Mesenteric fat pad (tissue), 1 donor: ENCODE measurements at places on chromosomes 4 and X.
A peak's percentile ranks its signal among the peaks of the same experiment; 100 is the strongest.

GRCh38 chr4:163591614-163592020 is 97.1 kb downstream of the TMA16 start:
- DNase-seq: no peak

DNA sequence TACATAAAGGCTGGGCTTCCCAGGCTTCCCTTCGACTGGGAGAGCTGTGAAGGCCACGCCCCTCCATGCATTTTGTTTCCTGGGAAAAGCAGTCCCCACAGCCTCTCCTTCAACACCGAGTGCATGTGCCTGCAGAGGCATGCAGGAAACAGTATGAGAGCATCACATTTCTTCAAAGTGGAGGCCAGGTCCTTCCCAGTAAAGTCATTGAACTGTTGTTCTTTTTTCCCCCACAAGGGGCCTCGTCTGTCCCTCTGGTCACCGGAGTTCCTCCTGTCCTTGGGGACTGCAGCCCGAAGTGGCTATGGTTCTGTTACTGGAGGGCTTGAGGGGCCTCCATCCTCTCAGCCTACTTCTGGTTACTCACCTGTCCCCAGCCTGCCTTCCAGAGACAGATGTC is 56.0 kb downstream of the RAI2 start:
- no peak for DNase-seq

- peak; percentile 87 for DNase-seq
Observed at GRCh38 chr4:143337600-143338287, 1.1 kb downstream of the GAB1 start.

GRCh38 chr4:13504374-13504773 is 20.2 kb upstream of the RAB28 start:
- DNase-seq: no peak

DNA sequence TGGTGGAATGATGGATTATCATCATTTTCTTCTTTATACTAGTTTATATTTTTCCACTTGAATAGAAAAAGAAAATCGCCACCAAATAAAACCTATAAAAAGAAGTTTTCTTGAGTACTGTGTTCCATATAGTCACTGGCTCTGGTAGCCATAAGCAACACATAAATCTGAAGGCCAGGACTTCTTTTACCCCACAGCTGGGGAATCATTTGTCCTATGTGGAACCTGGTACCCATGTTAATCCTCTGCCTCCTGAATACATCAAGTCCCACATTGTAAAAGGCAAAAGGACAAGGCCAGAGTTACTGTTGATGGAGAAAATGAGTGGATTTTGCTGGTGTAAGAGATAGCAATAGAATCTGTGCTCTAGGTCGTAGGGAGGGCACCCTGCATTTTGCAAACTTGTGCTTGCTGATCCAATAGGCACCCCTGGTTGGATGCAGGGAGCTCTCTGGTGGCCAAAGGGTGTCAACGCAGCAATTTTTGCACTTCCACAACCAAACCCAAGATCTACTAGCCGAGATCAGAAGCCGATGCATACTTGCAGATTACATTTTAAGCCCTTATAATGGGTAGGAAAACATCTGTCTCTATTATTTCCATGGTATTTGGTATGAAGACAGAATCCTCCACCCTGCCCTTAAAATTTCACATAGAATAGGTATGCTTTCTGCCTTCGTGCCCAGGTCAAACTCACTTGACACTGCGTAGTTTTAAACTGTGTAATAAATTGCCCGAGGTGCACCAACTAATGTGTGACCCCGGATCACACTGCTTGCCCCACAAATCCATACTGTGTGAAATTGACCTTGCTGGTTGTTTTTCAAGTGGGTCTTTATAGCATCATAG is 146.2 kb upstream of the SCML1 start:
- no peak for DNase-seq

DNA sequence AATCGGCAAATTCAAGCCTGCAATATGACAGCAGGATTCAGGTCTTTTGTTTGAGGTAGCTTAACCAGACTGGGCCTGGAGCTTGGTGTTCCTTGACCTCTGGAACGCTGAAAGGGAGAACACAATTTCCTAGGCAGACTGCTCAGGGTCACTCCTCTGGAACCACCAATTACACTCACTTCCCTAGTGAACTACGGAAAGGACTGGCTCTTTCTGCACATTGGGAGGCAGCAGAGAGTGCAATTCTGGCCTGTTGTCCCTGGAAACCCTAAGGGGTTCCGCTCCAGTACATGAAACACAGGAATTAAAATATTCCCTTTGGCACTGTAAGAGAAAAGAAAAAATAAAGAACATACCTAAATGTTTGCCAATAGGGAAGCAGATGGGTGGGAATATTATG is 58.6 kb downstream of the GPC3 start:
- no peak for DNase-seq

GRCh38 chr4:13524504-13525243 is 19.6 kb downstream of the NKX3-2 start:
- no peak for DNase-seq

DNA sequence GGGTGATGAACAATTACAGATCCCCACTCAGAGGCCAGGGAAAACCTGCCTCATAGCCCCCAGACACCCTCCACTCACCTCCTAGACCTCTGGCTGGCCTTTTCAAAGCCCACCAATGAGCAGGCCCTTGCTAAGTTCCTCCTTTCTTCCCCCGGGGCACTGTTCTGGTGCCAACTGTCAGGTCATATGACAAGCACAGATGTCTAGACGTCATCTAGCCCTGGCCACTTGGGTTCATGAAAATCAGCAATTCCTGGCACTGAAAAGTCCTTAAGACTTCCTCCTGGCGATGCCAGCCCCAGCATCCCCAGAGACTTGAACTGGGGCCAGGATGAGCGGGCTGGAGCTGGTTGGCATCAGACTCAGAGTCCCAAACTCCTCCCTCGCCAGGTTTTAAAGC is 115.6 kb upstream of the NALF2 start:
- no peak for DNase-seq

DNA sequence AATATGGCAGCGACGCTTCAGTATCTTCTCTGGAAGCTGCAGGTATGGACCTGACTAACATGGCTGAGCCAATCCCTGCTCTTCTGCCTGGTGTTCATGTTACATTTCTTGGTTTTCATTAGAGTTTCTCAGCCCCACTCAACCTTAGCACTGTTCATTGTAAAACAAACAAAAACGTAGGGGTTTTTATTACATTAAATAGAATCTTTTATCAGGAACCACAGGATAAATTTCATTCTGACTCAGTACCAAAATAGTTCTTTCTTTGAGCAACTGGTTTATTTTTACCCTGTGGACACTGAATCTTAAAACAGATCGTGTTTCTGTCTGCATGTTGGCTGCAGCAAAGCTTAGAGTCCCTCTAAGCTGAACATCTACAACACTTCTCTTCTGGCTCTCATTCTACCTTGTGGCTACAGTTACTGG is 27.1 kb downstream of the FHIP1A start:
- DNase-seq: no peak

DNA sequence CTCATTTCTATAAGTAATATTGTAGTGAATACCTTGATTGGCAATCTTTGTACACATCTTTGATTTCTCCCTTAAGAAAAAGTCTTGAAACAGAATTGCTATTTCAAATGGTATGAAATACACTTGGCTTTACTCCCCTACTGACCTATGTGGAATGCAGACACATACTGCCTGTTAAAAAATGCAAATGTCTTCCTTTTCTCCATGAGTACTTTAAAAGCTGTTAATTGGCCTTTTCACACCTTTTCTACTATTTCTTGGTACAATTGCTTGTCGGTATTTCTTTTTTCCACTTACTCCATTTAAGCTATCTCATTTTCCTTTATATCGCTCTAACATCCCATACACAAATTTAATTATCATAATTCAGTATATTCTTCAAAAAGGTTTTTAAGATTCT is 87.2 kb downstream of the FRYL start:
- no peak for DNase-seq

DNA sequence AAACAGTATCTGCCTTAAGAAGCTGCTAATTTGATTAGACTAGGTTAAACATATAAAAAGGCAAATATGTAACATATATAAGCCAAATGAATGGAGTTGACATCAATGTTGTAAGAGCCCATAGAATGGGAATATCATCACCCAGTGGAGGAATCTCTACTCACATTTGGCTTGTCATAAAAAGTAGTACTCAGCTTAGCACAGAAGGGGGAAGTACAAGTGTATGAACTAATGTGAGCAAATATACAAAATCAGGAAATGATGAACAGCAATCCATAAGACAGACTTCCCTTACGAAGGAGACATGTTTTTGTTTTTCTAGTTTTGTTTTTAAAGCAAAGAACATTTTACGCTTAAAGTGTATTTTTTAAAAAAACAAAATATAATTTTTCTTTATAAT is 74.9 kb downstream of the MAB21L2 start:
- no peak for DNase-seq
